Stimulated activated CD4-positive, alpha-beta T cell treated with anti-CD3 and anti-CD28 coated beads, Interleukin-1b, Interleukin-23, amount 100 ng/mL, for 1 hour (primary cell): ENCODE measurements at places on chromosomes 3 and 15.

DNA sequence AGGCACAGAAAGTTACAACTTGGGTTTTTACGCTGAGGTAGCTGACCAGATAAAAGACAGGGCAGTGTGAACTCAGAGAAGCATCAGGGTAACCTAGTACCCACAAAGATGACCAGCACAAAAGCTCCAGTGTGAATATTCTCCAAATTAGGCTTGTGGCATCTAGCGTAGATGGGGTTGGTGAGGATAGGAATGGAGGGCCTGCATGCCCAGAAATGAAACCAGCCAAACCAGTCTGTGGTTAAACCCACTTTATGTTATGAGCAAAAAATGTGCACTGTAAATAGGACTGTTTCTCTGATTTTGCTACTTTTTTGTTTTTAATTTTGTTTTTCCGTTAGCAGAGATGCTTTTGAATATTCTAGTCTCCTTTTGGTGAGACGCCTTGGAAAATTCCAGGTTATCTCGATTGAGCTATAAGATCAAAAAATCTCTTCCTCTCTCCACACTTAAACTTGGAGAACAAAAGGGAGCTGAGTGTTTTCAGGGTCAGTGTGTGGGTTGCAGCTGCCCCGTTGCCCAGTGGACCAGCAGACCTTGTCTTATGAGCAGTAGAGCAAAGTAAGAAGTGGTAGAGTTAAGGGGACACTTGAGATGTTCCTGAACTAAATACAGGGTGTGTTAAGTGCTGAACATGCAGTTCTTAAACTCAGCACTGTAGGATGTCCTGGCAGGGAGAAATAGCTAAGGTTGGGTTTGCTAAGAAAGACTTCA lies 132.9 kb downstream of the C3orf38 start:
- DNase-seq = no peak

DNA sequence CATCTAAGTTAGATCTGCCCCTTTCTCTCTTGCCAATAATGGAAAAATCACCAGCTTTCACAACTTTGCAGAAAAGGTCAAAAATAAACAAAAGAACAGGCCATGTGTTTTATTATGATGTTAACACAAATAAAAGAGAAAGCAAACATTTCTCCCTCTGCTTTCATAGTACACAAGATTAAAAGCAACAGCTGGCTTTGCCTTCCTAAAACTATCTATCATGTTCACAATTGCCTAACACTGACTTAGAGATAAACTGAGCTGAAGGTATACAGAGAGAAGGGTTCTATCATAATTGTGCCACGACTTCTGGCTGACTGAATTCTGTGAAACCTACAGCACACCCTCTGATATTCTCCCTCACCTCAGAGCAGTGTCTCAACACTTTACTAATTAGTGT lies 29.4 kb downstream of the AADAC start:
- no peak for DNase-seq

GRCh38 chr3:190444006-190444405 lies 5.7 kb downstream of the TMEM207 start:
- no peak for DNase-seq

DNA sequence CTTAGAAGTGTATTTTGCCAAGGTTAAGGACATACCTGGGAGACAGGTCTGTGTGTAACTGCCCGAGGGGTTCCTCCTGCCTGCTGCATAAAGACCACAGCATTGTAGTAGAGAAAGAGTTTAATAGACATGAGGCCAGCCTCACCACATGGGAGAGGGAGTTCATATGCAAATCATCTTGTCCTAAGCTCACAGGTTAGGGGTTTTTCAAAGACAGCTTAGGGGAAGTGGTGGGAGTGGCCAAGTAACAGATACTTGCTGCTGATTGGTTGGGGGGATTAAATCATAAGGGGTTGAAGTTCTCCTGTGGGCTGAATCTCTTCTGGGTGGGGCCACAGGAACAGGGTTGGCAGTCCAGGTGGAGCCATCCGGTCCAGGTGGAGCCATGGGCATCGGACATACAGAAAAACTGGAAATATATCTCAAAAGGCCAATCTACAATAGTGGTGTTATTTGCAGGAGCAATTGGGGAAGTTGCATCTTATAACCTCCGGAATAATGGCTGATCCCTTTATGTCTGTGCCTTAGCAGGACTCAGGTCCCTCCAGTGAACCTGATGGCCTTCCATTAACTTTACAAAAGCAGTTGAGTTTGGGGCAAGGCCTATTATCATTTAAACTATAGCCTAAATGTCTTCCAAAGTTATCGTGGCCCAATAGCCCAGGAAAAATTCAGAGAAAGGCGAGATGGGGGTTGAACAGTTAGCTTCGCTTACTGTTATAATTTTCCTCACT lies 86.0 kb upstream of the MFGE8 start:
- DNase-seq = no peak

GRCh38 chr3:52063026-52063723 lies 6.8 kb upstream of the DUSP7 start:
- DNase-seq = no peak
